ENCODE measurements at places on chromosomes 13 and 19.

DNA sequence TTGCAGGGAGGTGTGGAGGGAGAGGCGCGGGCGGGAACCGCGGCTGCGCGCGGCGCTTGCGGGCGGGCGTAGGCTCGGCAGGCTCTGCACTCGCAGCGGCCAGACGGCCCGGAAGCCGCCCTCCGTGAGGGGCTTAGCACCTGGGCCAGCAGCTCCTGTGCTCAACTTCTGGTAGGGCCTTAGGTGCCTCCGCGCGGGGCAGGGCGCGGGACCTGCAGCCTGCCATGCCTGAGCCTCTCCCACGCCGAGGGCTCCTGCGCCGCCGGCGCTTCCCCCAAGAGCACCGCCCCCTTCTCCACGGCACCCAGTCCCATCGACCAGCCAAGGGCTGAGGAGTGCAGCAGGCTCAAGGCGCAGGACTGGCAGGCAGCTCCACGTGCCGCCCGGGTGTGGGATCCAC lies 940.8 kb upstream of the PCDH9 start:
- no peak for DNase-seq
- H3K27me3 ChIP-seq = no peaks in the 10 kb centered on the region
- no peaks in the 10 kb centered on the region for H3K4me1 ChIP-seq
- no peaks in the 10 kb centered on the region for H3K36me3 ChIP-seq

- peaks cover 1% of the 10 kb centered on the region for H3K4me1 ChIP-seq
- H3K27ac ChIP-seq = no peak overlapping the region
- no peaks in the 10 kb centered on the region for H3K36me3 ChIP-seq
- H3K27me3 ChIP-seq = no peaks in the 10 kb centered on the region
- no peak overlapping the region for H3K4me3 ChIP-seq
Measured at GRCh38 chr19:28829762-28830161, 383.2 kb downstream of the UQCRFS1 start.

DNA sequence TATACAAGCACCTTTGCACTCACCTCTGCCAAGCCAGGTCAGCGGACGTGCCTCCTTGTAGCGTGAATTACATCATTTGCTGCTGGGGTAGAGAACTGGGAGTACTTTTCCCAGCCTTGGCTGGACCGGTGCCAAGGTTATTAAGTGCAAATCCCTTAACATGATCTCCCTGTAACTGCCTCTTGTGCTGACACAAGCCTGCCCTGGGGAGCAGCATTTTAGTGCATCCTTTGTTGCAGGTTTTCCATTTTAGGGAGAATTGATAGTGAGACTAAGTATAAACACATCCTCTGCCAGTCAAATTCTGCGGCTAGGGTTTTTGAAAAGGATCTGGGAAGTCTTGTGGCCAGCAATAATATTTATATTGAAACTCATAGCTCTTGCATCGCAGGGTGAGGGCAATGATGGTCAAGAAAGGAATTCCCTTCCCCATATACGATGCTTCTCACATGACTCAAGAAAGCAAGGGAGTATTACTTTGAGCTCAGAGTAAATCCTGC lies 32.7 kb upstream of the DCLK1 start:
- no peaks in the 10 kb centered on the region for H3K36me3 ChIP-seq
- no peak overlapping the region for H3K27ac ChIP-seq

GRCh38 chr19:41031916-41032315 lies 40.8 kb downstream of the CYP2B6 start:
- H3K4me3 ChIP-seq = no peak overlapping the region
- DNase-seq = no peak
- peaks cover 2% of the 10 kb centered on the region for H3K4me1 ChIP-seq
- H3K27ac ChIP-seq = no peak overlapping the region

GRCh38 chr13:70612881-70613280 lies 504.6 kb upstream of the KLHL1 start:
- no peak overlapping the region for H3K27ac ChIP-seq
- H3K27me3 ChIP-seq = no peaks in the 10 kb centered on the region
- H3K4me1 ChIP-seq = no peaks in the 10 kb centered on the region
- no peak for DNase-seq
- no peak overlapping the region for H3K4me3 ChIP-seq

DNA sequence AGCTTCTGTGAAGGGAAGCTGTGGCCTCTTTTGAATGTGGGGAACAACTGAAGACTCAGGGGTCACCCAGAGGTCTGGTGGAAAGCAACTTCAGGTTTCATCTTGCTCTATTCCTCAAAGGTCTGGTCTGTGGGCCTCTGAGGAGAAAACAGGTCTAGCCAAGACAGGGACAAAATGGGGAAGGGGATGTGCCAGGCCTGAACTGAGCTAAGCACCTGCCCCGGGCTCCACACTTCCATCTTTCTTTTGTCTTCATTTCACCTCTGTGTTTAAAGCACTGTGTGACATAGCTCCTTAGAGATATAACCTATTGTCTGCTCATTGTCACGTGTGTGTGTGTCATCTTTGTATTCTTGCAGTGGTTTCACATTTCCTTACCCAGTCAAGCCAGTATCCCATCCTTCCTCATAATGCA lies 19.9 kb upstream of the GDF15 start:
- peaks cover 14% of the 10 kb centered on the region for H3K36me3 ChIP-seq
- DNase-seq = no peak
- no peaks in the 10 kb centered on the region for H3K4me1 ChIP-seq
- H3K27ac ChIP-seq = no peak overlapping the region

- no peak overlapping the region for H3K4me3 ChIP-seq
- H3K27ac ChIP-seq = no peak overlapping the region
- H3K4me1 ChIP-seq = peaks cover 86% of the 10 kb centered on the region
- H3K36me3 ChIP-seq = peaks cover 41% of the 10 kb centered on the region
Measured at GRCh38 chr13:99506634-99507033, 5.4 kb downstream of the TM9SF2 start.

DNA sequence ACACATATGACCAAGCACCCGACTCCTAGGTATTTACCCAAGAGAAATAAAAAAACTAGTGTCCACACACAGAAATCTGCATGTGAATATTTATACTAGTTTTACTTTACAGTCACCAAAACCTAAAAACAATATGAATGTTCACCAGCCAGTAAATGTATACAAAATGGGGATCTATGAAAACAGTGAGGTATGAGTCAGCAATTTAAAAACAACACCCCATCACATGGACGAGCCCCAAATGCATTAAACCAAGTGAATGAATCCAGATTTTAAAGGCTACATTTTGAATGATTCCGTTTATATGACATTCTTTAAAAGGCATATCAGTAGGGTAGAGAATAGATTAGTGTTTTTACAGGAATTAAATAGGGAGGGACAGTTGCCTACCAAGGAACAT lies 22.1 kb downstream of the SIGLEC7 start:
- DNase-seq = no peak
- H3K36me3 ChIP-seq = no peaks in the 10 kb centered on the region
- no peaks in the 10 kb centered on the region for H3K27me3 ChIP-seq
- H3K4me1 ChIP-seq = peaks cover 28% of the 10 kb centered on the region

DNA sequence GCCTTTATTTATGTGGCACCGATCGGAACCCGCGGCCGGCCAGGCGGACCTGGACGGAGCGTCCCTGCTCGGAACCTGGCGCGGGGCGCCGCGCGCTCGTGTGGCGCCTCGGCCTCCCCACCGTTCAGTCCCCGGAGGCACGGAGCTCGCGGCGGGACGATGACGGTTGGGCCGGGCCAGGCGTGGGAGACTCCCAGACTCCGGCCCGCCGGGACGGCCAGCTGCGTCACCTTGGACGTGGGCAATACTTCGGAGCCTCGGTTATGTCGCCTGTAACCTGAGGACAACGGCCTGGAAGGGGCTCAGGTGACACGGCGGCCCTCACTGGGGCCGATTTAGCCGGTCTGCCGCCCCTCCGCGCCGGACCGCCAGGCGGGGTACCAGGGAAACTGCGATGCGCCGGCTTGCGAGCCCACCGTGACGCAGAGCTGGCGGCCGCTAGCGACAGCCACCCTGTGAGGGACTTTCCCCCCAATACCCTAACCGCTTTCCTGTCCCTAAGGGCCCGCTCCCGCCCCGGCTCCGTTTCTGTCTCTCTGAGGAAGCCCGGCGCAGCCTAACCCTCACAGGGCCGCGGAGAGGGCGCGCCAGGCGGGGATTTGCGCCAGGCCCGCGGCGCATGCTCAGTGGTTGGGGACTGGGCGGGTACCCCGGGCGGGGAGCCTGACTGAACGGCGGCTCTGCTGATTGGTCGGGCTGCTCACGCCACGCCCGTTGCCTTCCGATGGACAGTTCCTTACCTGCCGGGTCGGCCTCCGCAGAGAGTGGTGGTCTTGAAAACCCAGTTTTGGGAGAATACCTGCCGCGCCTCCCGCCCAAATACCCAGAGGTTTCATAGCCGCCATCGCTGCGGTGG lies 109.5 kb upstream of the DOCK9 start:
- no peaks in the 10 kb centered on the region for H3K27me3 ChIP-seq
- peak overlapping the region; percentile 94 for H3K4me3 ChIP-seq
- H3K27ac ChIP-seq = peak overlapping the region; percentile 90
- no peaks in the 10 kb centered on the region for H3K36me3 ChIP-seq
- peak; percentile 95 for DNase-seq
- peaks cover 31% of the 10 kb centered on the region for H3K4me1 ChIP-seq

DNA sequence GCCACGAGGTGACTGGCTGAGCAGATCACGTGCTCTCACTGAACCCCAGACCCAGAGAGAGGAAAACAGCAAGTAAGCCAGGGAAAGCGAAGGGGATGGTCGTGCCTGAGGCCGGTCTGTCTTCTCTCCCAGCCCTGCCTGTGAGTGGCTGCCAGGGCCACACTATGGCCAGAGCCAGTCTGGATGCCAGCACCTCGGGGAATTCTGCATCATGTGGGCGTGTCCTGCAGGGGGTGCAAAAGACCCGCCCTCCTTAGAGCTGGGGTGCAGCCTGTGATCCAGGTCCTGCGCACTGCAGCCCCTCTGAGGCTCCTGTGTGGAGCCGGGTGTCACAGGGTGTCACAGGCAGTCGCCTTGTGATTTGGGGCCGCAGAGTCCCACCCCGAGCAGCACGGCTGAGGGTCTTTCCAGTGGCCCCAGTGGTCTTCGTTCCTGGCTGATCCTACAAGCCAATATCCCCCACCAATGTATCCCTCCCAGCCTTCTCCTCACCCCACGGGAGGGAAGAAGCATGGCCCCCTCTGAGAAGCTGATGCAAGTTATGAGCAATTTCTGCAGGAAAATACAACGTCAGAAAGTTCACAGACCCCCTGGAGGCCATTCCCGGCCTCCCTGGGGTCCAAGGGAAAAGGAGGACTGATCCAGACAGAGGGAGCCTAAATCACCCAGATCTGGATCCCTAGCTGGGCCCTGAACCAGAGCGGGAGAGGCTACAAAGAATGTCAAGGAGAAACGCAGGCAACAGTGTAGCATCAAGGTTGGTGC lies 7.7 kb downstream of the PPP1R12C start:
- no peaks in the 10 kb centered on the region for H3K27me3 ChIP-seq
- peaks cover 3% of the 10 kb centered on the region for H3K4me1 ChIP-seq
- no peak overlapping the region for H3K4me3 ChIP-seq
- H3K36me3 ChIP-seq = peaks cover 15% of the 10 kb centered on the region
- H3K27ac ChIP-seq = no peak overlapping the region

DNA sequence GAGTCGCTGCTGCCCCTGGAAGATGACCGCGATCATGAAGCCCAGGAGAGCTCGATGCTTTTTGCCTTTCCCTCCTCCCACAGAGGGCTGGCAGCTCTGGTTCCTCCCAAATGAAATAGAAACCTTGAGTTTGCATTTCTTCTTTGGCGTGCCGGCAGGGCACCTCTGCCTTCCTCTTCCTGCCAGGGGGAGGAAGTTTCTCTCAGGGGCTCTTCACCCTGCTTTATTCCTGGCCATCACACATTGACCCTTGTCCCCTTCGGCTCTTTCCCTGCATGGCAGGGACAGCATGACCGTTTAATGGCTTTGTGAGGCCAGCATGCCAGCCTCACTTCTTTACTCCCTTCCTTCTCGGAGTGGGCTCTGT lies 47.9 kb downstream of the ACTN4 start:
- no peak for DNase-seq
- no peak overlapping the region for H3K4me3 ChIP-seq
- peak overlapping the region; percentile 42 for H3K27ac ChIP-seq

GRCh38 chr19:1070931-1071791 lies 4.2 kb downstream of the ARHGAP45 start:
- H3K36me3 ChIP-seq = peaks cover 36% of the 10 kb centered on the region
- H3K4me1 ChIP-seq = peaks cover 61% of the 10 kb centered on the region
- no peaks in the 10 kb centered on the region for H3K27me3 ChIP-seq
- H3K27ac ChIP-seq = peak overlapping the region; percentile 78
- H3K4me3 ChIP-seq = peak overlapping the region; percentile 71

- H3K36me3 ChIP-seq = no peaks in the 10 kb centered on the region
- H3K27me3 ChIP-seq = peaks cover 5% of the 10 kb centered on the region
- H3K4me1 ChIP-seq = no peaks in the 10 kb centered on the region
- no peak for DNase-seq
- no peak overlapping the region for H3K4me3 ChIP-seq
Measured at GRCh38 chr13:35789335-35790165, 313.1 kb upstream of the MAB21L1 start.

DNA sequence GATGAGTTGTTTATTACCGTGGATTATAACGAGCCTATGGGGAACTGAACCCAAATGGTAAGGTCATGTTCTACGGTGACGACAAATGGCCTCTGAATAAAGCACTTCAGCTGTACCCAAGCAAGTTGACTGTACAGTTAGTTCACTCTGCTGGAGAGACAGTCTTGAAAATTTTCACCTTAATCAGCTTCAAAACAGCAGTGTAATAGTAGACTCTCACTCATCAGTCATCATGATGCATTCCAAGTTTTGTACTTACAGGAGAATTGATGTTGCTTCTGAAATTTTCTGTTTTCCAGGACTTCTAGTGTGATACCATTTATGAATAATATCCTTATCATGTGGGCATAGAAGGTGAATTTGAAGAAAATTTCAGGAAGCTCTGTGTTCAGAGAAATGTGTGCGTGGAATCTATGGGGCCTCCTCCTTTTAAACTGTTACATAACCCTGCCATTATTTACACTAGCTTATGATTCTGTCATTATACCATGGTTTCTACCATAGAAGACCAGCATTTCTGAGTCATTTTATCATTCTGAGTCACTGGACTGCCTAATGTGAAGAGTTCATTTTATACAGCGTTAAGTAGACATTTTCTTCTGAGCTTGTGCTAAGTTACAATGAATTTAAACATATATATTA lies 96.9 kb downstream of the WDFY2 start:
- DNase-seq = no peak
- H3K36me3 ChIP-seq = peaks cover 10% of the 10 kb centered on the region
- no peaks in the 10 kb centered on the region for H3K27me3 ChIP-seq
- H3K4me1 ChIP-seq = peaks cover 8% of the 10 kb centered on the region

- no peaks in the 10 kb centered on the region for H3K27me3 ChIP-seq
- no peak overlapping the region for H3K27ac ChIP-seq
- H3K36me3 ChIP-seq = no peaks in the 10 kb centered on the region
- H3K4me1 ChIP-seq = peaks cover 16% of the 10 kb centered on the region
Measured at GRCh38 chr13:20399961-20400360, 125.7 kb downstream of the CRYL1 start.
